ENCODE measurements at places on chromosomes 7 and 10.

DNA sequence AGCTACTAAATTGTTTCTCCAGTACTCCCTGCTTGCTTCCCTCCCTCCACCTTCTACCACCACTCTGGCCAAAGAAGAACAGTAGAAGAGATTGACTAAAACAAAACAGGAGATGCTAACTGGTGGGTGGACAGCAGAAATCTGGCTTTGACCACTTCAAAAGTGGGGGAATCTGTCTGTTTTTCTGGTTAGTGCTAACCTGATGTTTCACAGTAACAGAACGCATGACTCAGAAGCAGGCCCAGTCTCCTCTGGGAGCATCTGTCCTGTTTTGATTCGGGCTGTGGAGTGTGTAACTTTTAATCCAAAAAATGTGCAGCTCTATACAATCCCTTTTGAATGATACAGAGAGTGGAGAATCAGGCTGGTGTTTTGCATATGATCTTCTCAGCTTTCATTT lies 32.7 kb upstream of the ZNF438 start:
- no peak for DNase-seq

DNA sequence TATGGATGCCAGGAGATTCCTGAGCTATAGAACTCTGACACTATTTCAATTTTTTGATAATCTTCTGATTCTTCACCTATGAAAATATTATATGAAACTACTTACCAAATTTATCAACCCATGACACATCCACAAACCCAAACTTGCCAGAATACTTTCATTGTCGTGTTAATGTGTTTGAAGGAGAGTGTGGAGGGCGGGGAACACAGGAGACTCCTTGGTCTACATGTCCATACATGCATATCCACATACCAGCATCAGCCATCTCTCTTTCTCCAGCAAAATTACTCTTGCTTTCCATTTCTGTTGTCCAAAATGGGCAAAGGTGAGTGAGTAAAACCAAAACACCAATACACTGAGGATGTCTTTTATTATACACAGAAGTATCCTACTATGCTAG lies 23.5 kb upstream of the BPGM start:
- no peak for DNase-seq

- DNase-seq = no peak
Measured at GRCh38 chr7:153847828-153848227, 204.4 kb upstream of the DPP6 start.

GRCh38 chr7:29078311-29079260 lies 67.8 kb downstream of the CPVL start:
- DNase-seq = no peak

DNA sequence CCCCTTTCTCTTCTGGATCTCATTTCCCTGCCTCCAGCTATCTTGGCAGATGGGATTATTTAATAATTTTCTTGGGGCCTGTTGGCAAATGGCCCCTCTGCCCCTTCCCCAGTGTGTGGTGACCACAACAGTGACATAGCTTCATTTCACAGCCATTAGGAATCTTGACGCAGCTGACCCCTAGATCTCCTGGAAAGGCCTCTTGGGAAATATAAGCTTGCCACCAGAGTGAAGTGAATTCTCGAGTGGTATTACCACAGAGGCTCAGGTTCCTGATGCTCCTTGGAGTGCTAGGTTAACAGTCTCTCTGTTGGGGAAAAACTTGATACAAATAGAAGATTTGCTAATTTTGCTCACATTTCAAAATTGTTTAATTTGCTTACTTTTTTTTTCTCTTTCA lies 57.8 kb downstream of the AUTS2 start:
- DNase-seq = no peak

- DNase-seq = no peak
Measured at GRCh38 chr10:18659819-18660535, 746 bp downstream of the ARL5B start.

DNA sequence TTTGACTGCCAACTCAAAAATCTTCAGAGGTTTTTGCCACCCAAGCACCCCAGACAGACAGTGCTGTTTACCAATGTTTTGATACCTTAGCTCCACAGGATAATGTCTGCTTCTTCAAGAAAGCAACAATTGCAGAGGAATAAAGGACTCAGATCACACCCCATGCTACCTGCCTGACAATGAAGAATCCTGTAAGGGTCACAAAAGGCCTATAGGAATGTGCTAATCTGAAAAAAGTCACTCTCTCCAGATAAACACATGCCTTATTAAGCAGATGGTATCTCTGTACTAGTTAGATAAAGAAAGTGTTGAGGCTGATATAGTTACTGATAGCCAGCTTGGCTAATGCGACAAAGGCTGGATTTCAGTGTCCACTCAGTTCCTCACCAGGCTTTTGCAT lies 1076.7 kb upstream of the SORCS1 start:
- no peak for DNase-seq

- DNase-seq = no peak
Measured at GRCh38 chr10:123557366-123558108, 108.6 kb upstream of the GPR26 start.

DNA sequence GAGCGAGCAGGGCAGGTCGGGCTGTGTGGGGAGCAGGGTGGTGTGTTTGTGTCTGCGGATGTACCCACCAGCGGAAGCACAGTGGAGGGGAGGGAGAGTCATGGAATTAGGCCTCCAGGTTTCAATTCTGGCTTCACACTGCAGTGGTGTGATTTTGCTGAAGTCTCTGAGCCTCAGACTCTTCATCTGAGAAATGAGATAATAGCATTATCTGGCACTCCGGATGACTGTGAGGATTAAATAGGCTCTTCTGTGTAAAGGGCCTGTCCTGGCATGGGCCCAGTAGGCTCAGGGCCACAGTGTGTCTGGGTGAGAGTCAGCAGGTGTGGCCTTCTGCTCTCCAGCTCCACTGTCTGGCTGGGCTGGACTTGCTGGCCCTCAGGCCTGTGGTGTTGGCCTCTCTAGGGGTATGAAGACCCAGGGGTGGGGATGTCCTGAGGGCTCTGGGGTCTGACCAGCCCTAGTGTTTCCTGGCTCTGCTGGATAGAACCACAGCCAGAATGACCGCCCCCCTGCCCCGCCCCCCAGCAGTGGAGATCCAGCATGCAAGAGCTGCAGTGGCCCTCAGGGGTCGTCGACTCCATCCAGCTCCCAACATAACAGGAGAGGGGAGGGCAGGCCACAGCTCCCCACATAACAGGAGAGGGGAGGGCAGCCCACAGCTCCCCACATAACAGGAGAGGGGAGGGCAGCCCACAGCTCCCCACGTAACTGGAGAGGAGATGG lies 178.6 kb downstream of the RPS24 start:
- no peak for DNase-seq

- DNase-seq = peak; percentile 70
Measured at GRCh38 chr7:5694912-5695726, 86.3 kb downstream of the RNF216 start.

- no peak for DNase-seq
Measured at GRCh38 chr7:213324-213993, 21.1 kb downstream of the FAM20C start.

GRCh38 chr7:149728491-149729375 lies 44.7 kb downstream of the ZNF467 start:
- DNase-seq = no peak

DNA sequence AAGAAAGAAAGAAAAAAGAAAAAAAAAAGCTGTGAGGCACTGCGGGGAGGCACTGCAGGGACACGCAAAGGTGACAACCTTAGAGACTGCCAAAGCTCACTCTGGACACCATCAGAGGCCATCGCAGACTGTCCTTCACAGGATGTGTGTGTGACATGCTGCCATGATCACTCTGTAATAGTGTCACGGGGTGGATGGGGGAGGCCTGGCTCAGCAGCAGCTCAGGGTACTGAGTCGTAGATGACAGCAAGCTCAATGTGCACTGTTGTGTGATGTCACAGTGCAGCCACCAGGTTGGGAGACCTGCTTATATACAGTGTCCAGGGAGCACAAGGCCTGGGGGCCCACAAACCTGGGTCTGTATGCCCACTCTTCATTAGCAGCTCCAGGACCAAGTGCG lies 83.3 kb downstream of the SLIT1 start:
- DNase-seq = no peak

Measured in activated naive CD8-positive, alpha-beta T cell treated with anti-CD3 and anti-CD28 coated beads, Interleukin-2, amount 50 U/mL, for 24 hours (primary cell).